ENCODE measurements at places on chromosomes 5 and 9. TPM values are rescaled to one million over a fixed set of nuclear protein-coding genes. Genes with fewer than 3 reads are reported as not detected.

DNA sequence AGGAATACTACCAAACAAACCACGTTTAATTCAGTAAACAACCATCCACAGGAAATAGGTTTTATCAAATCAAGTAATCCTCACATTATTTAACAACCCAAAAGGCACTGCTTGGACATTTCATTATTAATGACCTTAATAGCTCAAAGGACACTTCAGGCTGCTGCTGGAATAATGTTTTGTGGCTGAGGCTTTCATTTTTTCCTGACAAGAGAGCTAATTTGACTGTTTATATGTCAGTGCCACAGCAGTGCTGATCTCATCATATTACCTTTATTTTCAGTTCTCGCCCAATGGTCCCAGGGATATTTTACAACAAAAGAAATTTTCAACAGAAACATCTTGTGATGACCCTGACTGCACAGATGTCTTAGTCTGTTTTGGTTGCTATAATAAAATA is 589.8 kb upstream of the GRAMD2B start:
- no peak for DNase-seq
- H3K4me1 ChIP-seq = peaks cover 21% of the 10 kb centered on the region
- no peak overlapping the region for H3K4me3 ChIP-seq
- H3K27ac ChIP-seq = no peak overlapping the region

- peak within 1 kb of the TSS; percentile 74 for H3K4me3 ChIP-seq
- H3K36me3 ChIP-seq = no peaks in the 10 kb centered on the region
- DNase-seq = peak; percentile 62
- peaks cover 6% of the 10 kb centered on the region for H3K4me1 ChIP-seq
- H3K27me3 ChIP-seq = peaks cover 78% of the 10 kb centered on the region
- H3K27ac ChIP-seq = no peak within 1 kb of the TSS
Observed at GRCh38 chr5:176810081-176810597, at the start of gene UNC5A. TSS of gene UNC5A (plus strand) at chr5:176810559. CDS start at chr5:176810751, 192 bp downstream.

DNA sequence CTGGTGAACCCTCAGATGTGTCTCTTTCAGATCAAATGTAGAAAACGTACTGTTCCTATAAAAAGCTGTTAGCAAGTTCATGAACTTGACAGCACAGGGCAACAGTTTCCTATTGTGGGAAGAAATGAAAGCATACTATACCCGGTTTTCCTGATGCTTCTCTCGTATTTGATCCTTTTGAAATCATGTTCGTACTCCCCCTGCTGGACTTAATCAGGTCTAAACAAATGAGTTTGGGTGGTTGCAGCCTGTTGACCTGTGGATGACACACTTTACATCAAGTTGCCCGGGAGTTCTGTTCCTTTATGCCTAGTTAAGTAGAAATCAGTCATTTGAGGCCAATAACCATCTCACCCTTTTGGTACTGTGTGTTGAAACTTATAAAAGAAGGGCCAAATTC is 1992.3 kb downstream of the MAT2B start:
- H3K27me3 ChIP-seq = no peaks in the 10 kb centered on the region
- H3K27ac ChIP-seq = no peak overlapping the region
- H3K4me3 ChIP-seq = no peak overlapping the region
- no peaks in the 10 kb centered on the region for H3K36me3 ChIP-seq
- H3K4me1 ChIP-seq = peaks cover 8% of the 10 kb centered on the region

DNA sequence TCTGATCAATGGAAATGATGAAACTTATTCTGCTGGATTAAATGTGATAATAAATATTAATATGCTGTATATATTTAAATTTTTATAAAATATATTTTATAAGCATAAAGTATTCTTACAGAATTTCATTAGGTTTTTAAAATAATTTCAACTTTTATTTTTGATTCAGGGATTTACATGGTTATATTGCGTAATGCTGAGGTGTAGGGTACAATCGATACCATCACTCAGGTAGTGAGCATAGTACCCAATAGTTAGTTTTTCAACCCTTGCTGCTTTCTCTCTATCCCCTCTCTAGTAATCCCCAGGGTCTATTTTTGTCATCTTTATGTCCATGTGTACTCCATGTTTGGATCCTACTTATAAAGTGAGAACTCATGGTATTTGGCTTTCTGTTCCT is 5.7 kb downstream of the TLR4 start:
- H3K27me3 ChIP-seq = peaks cover 3% of the 10 kb centered on the region
- H3K36me3 ChIP-seq = no peaks in the 10 kb centered on the region
- H3K27ac ChIP-seq = no peak overlapping the region
- H3K4me1 ChIP-seq = peaks cover 15% of the 10 kb centered on the region
- H3K4me3 ChIP-seq = no peak overlapping the region
- no peak for DNase-seq

DNA sequence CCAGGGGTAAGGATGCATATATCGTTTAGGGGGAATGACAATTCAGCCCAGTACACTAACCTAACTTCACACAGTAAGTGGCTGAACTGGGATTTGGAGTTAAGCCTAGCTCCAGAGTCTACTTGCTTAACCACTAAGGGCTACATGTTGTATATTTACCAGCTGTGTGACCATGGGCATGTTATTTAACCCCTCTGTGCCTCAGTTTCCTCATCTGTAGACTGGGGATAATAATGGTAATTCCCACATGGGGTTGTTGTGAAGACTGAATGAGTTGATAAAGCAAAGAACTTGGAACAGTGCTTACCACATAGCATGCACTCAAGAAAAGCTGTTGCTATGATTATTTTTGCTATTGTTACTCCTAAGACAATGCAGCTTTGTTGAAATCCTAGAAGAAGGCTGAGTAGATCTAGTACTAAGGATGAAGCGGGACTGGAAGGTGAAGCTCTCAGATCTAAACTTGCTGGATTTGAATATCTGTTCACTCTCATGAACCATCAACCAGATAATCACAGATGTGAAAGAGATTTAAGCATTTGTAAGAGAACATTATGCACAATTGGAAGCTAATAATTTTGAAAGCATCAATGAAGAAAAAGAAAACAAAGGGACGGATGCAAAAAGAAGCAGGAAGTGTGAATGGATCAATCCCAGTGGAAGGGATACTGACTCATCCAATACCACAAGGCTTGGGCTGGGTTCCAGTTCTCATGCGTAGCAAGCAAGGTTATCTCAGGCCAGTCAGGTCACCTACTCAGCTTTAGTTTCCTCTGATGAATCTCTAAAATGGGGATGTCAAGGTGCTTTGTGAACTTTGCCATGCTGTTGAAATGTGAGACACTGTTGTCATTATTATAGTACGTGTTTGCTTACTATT is 78.5 kb upstream of the TBC1D2 start:
- no peaks in the 10 kb centered on the region for H3K4me1 ChIP-seq
- peaks cover 12% of the 10 kb centered on the region for H3K27me3 ChIP-seq
- H3K27ac ChIP-seq = no peak overlapping the region
- H3K36me3 ChIP-seq = no peaks in the 10 kb centered on the region
- H3K4me3 ChIP-seq = no peak overlapping the region

DNA sequence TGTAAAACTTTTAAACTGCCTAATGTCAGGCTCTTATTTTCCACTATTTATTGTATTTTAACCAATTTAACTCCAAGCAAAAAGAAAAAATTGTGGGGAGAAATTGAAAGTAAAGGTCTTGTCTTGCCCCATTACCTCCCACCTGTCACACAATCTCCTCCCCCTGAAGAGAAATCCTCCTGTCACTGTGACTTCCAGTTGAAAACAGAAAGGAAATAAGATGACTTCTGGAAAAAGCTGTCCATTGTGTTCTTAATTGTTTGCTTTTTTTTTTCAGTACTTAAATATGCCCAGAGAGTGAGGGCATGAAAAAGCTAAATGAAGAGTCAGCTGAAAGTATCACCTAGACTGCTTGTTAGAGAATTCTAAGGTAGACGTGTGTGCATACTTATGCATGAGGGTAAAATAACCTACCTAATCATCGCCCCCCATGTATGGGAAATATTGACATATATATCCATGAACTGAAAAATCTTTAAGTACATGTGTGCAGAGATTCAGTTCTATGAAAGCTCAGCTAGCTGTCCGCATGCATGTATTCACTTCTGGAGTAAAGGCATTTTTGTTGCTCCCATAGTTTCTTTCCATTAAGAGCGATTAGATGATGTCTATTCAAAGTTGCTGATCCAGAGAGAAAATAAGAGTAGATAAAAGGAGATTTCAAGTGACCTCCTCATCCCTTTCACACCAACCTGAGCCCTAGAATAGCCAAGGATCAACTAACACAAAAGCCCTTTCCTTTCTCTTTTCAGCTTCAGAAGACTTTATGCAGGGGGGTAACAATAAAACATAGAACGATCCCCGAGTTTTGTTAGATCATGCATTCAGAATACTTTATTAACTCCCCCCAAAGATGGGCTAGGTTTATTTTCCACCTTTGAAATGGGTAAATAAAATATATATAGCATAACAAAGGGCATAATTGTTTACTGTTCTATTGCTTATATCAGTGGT is 5.3 kb downstream of the NR2F1-AS1 start:
- DNase-seq = no peak
- H3K4me1 ChIP-seq = peaks cover 29% of the 10 kb centered on the region
- no peaks in the 10 kb centered on the region for H3K36me3 ChIP-seq
- peaks cover 86% of the 10 kb centered on the region for H3K27me3 ChIP-seq

DNA sequence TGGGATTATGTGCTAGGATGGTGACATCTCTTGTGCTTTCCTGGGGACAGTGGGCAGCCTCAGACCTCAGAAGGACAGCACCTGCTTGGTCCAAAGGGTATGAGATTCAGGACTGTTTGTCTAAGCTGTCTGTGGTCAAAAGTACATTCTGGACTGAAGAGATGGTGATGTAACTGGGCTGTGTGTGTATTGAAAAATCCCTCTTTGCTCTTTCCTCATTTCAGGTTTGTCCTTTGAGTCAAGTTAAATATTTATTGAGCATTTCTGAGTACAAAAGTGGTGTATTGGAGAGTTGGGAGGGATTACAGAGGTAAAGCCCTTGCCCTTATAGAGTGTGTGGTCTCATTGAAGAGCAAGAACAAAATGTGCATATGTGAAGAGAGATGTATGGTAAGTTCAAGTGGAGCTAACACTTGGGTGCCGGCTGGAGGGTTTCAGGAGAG is 46.7 kb downstream of the RCL1 start:
- peaks cover 10% of the 10 kb centered on the region for H3K36me3 ChIP-seq
- H3K27ac ChIP-seq = peak overlapping the region; percentile 2
- no peak overlapping the region for H3K4me3 ChIP-seq

- peaks cover 50% of the 10 kb centered on the region for H3K27me3 ChIP-seq
- H3K27ac ChIP-seq = peak overlapping the region; percentile 62
- H3K4me1 ChIP-seq = peaks cover 6% of the 10 kb centered on the region
- H3K36me3 ChIP-seq = no peaks in the 10 kb centered on the region
- DNase-seq = no peak
- H3K4me3 ChIP-seq = peak overlapping the region; percentile 82
Observed at GRCh38 chr9:88990041-88990728, 1.1 kb upstream of the S1PR3 start.

DNA sequence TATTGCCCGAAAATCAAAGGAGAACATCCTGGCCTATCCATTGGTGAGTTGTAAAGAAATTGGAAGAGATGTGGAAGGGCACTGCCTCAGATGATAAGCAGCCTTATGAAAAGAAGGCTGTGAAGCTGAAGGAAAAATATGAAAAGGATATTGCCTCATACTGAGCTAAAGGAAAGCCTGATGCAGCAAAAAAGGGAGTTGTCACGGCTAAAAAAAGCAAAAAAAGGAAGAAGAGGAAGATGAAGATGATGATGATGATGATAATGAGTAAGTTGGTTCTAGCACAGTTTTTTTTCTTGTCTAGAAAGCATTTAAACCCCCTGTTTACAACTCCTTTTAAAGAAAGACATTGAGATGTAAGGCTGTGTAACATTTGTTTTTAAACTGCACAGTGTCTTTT is 59.8 kb upstream of the ZBED3 start:
- no peak overlapping the region for H3K27ac ChIP-seq
- H3K27me3 ChIP-seq = no peaks in the 10 kb centered on the region
- no peak for DNase-seq
- no peaks in the 10 kb centered on the region for H3K4me1 ChIP-seq

ALG2 gene
- 39.2 TPM for total RNA-seq

SPATA31A3 gene
- total RNA-seq = not detected

DNA sequence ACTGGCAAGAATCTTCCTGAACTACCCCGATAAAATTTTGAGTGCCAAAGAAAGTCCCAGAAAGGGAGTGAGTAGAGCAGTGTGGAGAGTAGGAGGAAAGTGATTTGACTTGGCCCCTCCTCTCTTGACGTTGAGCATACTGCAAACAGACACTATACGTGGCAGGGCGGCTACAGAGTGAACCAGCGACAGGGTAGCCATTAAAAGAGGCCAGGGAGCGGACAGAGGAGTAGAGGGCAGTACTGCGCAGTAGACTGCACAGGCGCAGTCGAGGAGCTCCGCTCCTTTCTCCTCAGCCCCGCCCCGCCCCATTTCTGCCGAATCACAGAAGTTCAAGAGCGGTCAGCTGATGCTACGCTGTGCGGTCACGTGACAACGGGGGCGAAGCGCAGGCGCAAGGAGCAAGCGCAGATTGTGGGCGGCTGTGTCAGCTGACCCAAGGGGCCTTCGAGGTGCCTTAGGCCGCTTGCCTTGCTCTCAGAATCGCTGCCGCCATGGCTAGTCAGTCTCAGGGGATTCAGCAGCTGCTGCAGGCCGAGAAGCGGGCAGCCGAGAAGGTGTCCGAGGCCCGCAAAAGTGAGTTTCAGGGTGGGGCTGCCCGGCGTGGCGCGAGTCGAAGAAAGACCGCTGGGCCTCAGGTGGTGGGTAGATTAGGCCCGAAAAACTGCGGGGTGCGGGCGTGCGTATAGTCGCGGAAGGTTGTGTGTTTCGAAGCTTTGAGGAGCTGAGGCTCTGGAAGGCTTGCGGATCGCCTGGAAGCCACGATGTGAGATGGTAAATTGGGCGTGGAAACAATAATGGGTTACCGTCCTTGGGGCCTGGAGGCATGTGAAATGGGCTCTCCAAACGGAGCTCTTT is at the start of gene ATP6V1G1:
Gene ATP6V1G1, plus strand, starts transcription at position 425 of the 858 bp plus-strand sequence. Its CDS starts 70 bp downstream, at position 495.
- H3K4me3 ChIP-seq = peak within 1 kb of the TSS; percentile 99
- peaks cover 30% of the 10 kb centered on the region for H3K4me1 ChIP-seq
- peaks cover 3% of the 10 kb centered on the region for H3K27me3 ChIP-seq
- H3K36me3 ChIP-seq = peaks cover 1% of the 10 kb centered on the region

WDR31 gene
- total RNA-seq = 5.1 TPM

DNA sequence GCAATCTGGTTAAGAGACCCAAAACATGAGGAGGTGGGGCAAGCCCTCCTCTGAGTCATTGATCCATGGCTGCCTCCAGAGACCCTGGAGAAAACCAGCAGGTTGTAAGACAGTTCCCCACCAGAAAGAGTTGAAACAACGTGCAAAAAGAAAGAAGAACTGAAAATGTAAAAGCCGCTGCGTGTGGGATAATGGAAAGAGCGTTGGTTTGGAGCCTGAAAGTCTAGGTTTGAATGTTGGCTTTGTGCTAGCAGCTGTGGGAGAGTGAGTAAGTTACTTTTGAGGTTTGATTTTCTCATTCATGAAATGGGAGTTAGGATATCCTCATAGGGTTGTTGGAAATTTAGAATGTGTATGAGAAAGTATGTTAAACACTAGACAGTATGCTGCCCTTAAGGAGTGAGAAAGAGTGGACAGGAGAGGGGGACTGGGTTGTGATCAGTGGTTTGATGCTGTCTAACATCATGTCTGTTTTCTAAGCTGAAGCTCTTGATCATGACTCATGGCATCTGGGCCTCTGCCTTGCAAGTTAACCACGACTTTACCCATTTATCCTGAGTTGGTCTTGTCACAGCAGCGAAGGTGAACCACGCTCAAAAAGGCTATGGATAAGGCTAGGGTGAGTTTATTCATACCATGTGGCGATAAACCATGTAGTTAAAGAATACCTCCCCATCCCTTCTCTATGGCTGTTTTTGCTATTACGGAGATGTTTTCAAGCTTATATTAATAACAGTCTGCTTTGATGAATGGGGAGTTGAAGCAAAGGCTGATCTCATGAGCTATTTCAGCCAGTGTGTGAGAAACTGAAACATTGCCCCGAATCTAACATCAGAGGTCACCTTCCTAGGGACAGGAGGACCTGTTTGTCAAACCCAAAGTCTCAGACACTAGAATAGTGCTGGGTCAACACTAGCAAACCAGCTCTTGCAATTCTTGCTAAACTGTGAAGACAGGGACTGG is 41.3 kb downstream of the ZNF366 start:
- no peak overlapping the region for H3K27ac ChIP-seq
- H3K4me1 ChIP-seq = no peaks in the 10 kb centered on the region
- DNase-seq = no peak

EQTN gene
- 1.1 TPM for total RNA-seq

Measured in progenitor cell of endocrine pancreas (in vitro differentiated cells).